ENCODE measurements at places on chromosomes 12 and 14.

- no peak for DNase-seq
These were observed 213.0 kb downstream of the MED13L start for GRCh38 chr12:116064493-116064892.

DNA sequence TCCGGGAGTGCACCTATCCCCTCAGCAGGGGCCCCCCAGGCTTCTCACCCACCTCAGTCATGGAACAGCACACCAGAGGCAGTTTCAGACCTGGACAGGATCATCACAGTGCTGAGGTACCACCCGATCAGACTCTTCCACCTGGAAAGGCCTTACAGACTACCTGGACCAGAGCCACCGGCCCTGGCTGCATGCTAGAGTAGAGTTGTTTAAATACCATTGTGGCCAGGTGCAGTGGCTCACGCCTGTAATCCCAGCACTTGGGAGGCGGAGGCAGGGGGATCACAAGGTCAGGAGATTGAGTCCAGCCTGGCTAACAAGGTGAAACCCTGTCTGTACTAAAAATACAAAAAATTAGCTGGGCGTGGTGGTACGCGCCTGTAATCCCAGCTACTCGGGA, 61.5 kb downstream of the TSPAN11 start:
- no peak for DNase-seq

DNA sequence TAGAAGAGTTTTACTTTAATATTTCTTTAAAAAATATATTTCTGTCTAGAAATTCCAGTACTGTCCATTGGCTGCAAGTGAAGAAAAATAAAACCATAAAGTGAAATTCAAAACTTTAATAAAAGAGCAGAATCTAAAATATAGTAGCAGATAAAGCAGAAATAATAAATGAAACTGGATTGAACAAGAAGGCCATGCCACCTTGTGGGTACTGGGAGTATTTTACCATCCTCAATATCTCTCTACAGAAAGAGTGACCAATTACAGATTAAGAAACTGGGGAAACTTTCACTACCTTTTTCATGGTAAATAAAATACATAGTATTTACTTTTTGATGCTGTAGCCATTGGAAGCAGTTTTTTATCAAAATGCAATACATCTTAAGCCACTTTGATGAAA, 220.5 kb downstream of the BCAT1 start:
- DNase-seq: no peak

- no peak for DNase-seq
These were observed 170.0 kb downstream of the PLCZ1 start for GRCh38 chr12:18567787-18568186.

DNA sequence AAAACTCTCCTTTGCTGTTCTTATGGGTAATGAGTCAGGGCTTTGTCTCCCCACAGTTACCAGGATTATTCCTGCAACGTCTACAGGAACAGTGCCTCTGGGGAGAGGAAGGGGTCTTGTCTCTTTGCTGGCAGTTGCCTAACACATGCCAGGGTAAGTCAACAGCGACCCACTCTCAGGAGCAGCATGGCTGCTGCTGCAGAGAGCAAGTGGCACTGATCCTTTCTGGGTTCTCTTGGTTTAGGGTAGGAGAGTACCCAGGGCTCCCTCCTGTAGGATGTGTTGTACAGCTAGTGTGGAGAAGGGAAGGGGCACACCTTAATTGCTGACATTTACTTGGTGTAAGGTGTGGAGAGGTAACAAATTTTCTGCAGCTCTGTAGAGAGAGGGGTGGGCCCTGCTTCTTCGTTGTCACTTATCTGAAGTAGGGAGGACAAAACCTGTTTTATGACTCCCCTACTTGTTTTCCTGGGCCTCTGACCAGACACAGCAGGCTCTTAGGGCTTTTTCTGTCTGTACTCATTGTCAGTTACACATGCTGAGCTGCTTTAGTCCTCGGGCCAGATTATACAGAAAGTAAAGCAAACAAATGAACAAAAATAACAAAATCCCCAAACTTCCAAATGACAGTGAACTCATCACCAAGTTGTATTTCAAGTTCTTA, 168.2 kb downstream of the ACSS3 start:
- DNase-seq: no peak

All from stimulated activated CD4-positive, alpha-beta T cell treated with anti-CD3 and anti-CD28 coated beads, TNF-alpha, amount 100 ng/mL, for 1 hour (primary cell).